ENCODE measurements at places on chromosomes 4 and X.
A peak's percentile ranks its signal among the peaks of the same experiment; 100 is the strongest.

- DNase-seq: no peak
These were observed 193.0 kb downstream of the TRIML1 start for GRCh38 chr4:188332265-188332664.

DNA sequence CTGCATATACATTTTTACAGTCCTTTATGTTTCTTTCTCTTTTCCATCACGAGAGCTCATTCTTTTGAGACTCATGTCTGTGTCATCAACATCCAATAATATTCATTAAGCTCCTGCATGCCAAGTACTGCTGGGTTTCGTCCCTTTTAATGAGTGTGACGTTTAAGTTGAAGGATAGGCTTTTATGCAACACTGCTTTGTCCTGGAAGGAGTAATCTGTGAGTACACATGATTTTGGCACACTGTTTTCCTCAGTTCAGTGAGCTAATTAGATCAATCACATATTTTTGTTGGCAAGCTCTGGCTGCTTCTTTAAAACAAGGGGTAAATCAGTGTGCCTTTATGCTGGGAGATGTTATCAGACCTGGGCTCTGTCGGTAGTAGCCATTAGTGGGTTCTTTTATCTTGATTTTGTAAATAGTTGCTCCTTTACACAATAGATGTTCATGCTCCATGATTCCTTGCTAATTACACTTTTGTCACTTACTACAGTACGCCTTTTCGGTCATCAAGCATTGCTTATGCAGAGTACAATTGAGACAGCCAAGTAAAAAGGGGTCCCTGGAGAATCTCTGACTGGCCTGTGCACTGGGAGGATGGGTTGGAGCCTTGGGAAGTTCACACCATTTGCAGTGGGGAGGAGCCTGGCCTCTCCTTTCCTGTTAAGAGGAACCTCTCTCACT, 132.6 kb downstream of the FHIP1A start:
- no peak for DNase-seq

- DNase-seq: no peak
These were observed 432.4 kb upstream of the NWD2 start for GRCh38 chr4:36812149-36812548.

DNA sequence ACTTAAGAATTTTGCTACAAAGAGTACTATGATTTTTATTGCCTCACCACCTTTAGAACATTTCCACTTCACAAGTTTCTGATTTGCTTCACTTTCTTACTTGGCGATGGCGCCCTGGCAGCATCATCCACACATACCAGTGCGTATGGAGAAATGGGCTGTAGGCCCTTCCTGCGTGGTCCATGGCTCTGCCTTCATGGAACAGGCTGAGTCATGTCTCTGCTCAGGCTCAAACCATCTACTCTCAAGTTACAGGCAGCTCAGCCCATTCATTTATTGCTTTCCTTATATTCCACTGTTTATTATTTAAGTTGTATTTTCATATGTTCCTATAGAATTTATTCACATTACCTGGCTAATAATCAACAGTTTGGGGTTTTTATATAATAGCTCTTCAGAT, 21.1 kb downstream of the CASP3 start:
- no peak for DNase-seq

GRCh38 chr4:682490-683172, 6.3 kb downstream of the SLC49A3 start:
- DNase-seq: no peak

GRCh38 chrX:106726485-106727437, at the start of gene RNF128:
Gene RNF128 (plus strand): TSS chrX:106726701. CDS start chrX:106726914, 213 bp downstream.
- peak; percentile 3 for DNase-seq

DNA sequence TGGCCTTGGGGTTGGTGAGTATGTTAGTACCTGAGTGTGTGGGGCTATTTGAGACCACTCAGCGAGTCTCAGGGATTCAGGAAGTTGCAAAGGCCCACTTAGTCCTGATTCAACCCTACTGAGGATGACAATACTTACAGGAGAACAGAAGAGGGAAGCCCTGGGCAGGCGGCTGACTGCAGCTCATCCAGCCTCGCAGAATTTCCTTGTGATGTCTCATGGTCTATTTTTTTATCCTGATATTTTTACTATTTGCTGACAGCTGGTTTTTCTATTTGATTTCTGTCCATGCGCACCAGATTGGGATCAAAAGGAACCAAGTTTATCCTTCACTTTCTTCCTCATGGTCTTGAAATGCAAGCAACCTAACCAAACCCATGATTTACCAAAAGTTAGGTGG, 201.8 kb upstream of the LNX1 start:
- no peak for DNase-seq

DNA sequence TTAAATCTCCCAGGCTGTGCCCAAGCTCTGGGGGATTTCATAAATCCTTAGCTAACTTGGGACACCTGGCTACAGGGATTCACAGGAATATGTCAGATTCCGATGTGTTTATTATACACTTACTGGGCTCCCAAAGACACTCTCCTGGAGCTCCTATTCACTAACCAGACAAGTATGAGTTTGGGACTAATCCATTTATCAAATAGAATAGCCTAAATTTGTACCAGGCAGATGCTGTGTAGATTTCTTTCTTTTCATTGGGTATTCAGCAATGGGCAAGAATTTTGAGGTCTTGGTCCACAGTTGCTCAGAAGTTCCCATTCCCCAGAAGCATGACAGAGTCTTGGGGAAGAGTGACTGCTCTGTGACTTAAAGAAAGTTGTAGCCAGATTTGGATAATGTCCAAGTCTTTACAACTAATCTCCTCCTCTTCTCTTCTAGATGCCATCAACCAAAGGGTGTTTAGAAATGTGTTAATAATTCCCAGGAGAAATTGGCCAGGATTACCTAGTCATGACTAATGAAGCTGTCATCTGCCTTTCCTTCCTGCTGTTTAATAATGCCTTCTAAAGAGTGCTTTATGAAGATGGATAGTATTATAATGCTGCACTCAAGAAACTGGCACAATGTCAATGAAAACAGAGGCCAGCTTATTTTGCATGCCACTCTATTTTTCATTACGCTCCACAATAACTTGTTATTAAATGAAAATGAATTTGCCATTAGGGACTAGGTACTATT, 120.9 kb downstream of the CHIC2 start:
- no peak for DNase-seq

Measured in hippocampal formation (tissue), 2 donors.